DMS153 (cell line): ENCODE measurements at places on chromosomes 12 and 14.

DNA sequence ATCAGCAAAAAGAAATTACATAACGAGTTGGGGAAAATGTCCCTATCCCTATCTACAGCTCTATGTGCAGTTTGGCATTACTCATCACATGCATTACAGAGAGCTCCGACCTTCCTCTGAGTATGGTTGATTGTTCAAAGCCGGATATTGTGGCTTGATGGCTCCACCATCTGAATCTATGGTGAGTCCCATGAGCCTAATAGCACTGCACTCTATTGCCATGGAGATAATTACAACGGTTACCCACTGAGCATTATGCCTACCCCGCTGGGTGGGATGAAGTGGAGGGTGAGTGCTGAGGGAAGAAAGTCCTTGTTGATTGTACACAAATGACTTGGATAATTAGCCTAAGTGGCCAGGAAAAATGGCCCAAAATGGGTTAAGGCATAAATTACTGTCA, 800.5 kb downstream of the NRXN3 start:
- peak; percentile 92 for DNase-seq

DNA sequence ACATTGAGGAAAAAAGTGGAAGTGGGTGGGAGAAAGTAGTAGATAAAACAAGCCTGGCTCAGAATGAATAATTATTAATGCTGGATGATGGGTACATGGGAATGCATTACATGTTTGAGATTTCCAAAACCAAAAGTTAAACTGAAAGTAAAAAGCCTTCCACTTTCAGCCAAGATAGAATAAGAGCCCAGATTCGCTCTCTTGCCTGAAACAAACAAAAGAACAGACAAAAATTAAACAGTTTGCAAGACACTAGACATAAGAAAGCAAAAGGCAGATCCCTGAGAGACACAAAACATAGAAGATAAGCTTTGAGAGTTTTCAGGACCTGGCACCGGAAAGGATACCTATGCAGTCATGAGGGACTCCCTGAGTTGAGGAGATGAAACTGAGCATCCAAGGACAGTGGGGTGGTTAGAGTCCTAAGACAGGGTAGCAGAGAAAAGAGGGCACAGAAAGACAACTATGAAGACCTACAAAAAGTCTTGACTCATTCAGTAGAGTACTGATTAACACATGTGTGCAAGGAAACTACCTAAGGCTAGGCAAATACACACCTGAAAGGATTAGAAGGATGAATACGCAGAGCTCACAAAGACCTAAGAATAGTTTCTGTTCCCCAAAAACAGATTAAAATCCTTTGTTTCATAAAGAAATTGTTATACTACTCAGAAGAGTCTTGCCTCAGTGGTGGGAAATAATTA, 54.1 kb downstream of the CEP83 start:
- no peak for DNase-seq

DNA sequence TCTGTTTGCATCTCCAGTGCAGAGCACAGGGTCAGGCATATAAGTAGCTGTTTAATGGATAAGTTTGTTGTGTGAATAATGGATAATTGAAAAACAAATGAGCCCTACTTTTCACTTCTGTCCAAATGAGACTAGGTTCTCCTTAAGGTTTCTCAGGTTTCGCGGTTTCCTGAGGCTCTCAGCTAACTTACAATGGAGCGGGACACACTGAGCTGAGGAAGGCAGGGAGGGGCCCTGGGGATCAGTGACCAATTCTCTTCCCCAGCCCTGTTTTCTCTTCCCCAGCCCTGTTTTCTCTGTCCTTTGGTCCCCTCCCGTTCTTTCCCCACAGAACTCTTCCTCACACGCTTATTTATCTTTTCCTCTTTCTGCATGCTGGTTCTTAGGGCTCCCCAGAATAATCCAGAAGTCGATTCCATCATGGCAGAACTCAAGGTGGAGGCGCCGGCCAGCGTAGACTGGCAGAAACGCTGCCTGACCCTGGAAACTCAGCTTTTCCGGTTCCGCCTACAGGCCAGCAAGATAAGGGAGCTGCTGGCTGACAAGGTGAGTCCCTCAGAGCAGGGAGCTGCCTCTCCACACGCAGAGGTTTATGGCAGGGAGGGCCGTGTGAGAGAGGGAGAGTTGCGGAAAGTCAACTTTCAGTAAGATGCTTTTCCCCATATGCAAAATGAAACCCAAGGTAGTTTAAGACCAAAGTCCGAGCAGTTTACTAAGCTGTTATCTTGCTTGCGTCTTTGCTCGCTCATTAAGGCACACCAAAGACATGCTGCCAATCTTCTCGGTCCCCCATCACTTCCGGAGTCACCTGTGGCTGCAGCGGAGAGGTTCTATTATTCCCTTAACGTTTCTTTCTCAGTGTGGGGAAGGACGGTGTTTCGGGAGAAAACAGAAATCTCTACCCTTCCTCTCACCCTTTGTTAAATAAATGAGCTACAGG, 8.6 kb downstream of the PLEKHH1 start:
- DNase-seq, result no peak

DNA sequence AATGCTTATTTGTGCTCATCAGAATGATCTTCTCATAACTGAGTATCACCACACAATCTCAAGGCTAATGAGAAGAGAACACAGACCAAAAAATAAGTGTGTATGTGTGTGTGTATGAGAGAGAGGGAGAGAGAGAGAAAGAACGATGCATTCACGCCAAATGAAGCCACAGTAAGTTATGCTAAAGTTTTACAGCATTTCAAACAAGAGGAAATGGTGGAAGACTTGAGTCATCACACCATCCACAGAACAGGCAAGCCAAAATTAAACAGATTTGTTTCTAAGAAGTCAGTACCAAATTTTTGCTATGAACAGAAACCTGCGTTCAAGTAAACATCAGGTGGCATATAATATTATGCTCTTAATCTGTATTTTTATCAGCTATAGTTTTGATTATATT, 141.2 kb downstream of the MED13L start:
- no peak for DNase-seq

DNA sequence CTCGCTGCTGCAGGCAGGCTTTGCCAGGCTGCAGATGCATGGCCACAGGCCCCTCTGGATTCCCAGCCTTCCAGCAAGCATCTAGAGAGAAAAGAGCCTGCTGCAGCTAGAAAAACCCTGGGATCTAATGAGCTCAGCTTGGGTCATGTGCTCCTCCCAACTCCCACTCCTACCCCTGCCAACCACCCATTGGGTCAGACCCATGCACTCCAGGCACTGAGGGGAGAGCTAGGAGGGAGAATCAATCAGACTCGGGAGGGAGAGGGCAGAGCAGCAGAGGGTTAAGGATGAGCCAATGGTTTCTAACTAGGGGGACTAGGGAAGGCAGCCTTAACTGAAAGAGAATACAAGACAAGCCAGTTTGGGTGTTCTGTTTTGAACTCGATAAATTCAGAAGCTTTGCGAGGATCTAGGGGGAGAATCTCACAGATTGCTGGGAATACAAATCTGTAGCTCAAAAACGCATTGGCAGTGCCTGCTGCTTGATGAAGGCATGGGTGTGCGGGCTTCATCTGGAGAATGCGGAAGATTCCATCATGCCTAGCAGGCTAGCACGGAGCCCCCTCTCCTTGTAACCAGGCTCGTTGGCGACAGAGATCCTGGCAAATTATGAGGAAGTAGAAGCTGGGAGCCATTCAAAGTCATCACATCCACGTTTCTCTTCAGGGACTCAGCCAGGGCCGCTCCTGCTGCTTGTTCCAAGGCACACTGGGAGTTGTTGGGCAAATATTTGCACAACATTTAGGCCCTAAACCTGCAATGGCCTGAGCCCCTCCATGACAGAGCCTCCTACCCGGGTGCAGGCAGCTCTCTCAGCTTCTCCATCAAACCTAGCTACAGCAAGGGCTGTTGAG, 56.4 kb downstream of the VCPKMT start:
- DNase-seq, result peak; percentile 26

- DNase-seq, result no peak
These were observed 34.9 kb upstream of the WDR89 start for GRCh38 chr14:63676615-63677014.

GRCh38 chr12:105852951-105853350, 285.8 kb downstream of the NUAK1 start:
- no peak for DNase-seq

- DNase-seq, result no peak
These were observed 52.5 kb upstream of the EVL start for GRCh38 chr14:100012478-100013327.
